Activated CD4-positive, alpha-beta T cell treated with anti-CD3 and anti-CD28 coated beads, Interleukin-2, amount 50 U/mL, for 4 hours (primary cell): ENCODE measurements at places on chromosomes 12 and 14.

DNA sequence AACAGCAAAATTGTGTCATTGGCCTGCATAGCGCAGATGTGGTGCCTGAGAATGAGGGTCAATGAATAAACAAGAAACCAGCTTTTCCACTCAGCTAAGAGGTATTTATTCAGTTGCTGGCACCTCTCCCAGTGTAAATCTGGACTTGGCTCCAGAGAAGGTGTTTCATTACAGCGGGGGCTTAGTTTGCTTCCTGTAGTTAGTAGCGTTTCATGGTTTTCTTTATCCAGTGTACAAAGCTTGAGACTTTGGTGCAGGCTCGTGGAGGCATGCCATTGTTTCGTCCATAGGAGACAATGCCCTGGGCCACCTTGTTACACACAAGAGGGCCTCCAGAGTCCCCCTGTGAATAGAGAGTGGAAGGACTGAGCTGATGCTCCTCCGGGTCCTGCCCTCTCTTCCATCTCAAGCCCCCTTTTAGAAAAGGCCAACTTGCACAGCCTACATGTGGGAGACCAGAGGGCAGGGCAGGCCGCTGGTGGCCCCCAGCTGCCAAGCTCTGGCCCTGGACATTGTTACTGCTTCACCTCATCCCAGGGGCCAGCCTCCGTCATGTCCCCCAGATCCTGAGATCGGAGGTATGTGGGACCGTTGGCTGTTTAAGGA lies 3.0 kb downstream of the GZMB start:
- no peak for DNase-seq

DNA sequence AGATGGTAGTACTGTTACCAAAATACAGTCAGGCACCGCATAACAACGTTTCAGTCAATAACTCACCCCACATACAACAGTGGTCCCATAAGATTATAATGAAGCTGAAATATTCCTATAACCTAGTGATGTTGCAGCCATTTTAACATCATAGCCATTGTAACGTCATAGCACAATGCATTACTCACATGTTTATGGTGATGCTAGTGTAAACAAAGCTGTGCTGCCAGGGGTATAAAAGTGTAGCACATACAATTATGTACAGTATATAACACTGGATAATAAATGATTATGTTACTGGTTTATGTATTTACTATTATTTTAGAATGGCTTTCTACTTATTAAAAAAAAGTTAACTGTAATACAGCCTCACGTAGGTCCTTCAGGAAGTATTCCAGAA lies 37.0 kb downstream of the GPR137C start:
- DNase-seq: no peak

DNA sequence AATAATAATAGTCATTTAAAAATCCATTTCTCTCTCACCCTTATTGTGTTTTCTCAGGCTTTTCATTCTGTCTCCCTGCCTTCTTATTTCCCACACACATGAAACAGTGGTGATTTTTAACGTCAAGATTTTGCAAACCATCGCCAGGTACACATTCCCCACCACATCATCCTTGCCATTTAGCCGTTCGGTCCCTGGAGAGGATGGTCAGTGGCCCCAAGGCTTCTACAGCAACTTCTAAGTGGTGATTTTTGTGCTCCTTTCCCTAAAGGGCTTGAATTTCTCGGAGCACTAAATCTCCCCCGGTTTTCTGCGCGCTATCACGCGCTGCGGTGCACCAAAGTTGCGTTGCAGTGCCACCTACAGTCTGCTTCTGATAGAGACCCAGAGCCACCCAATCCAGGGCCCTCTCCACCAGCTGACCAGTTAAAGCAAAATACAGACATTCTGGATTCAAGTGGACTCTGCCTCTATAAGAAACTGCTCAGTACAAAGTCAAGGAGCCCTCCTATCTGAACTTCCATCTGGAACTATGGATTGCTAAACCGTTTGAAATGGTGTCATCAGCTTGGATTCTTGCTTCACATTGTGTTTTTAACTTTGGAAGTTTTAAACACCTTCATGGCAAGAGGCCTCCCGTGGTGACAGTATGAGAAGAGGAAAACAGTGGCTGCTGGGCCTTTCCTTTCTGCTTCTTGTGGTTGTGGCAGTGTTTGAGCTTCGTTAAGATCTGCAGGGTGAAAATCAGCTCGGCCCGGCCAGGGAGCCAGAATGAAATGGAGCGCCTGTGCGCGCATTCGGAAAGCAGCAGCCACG lies 234.0 kb downstream of the SPTSSA start:
- peak; percentile 41 for DNase-seq

GRCh38 chr12:64808110-64808509 lies 16.3 kb upstream of the TBC1D30 start:
- DNase-seq: no peak

DNA sequence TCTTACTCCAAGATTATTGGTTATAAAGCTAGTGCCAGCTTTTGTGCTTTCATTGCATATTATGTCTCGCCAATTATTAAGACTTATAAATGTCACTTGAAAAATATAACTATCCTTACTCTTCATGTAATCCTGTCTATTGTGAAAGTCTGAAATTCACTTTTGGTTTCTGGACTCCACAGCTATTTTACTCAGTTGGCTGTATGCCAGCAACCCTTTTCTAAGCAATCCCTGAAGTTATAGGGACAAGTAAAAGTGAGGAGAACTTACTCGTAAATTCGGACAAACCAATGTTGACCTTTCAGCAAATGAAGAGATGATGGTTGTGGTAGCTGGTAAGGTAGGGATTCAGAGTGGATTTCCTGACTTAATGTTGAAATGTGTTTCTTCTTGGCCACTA lies 196.3 kb downstream of the NPAS3 start:
- DNase-seq: no peak

DNA sequence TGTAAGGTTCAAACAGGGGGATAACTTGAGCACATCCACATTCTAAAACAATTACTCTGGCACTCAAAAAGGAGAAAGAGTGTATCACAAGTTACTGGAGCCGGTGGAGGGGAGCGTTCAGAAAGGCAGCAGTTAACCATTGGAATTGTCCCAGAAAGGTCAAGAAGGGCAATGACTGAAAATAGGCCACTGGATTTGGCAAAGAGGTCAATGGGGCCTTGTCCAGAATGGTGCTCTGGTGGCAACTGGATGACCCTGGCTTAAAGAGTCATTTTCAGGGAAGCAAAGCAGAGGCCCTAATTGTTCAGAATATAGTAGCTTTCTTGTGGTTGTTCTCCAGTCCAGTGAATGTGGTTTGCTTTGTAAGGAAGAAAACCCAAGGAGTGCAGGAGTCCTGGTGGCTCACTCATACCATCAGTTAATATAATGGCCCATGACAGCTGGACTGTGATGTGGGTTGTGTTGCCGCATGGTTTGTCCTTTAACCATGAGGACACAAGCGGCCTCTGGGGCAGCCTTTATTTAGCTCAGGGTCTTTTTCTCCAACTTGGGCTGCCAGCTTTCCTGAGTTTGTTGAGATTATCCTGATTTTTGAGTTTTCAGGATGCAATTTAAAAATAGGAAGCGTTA lies 142.8 kb upstream of the PELI2 start:
- no peak for DNase-seq

GRCh38 chr12:58176296-58176869 lies 235.0 kb downstream of the ATP23 start:
- no peak for DNase-seq

DNA sequence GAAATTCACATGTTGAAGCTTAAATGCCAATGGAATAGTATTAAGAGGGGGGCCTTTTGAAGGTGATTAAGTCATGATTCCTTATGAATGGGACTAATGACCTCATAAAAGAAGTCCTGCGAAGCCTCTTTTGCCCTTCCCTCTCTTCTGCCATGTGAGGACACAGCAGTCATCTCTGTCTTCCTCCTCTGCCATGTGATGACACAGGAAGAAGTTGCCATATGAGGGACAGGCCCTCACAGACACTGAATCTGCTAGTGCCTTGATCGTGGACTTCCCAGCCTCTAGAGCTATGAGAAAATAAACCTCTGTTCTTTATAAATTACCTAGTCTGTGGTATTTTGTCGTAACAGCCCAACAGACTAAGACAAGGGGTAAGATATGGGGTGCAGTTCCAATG lies 100.7 kb downstream of the VCPKMT start:
- no peak for DNase-seq

- DNase-seq: peak; percentile 6
Measured at GRCh38 chr12:24948420-24948756, 513 bp downstream of the BCAT1 start.

GRCh38 chr14:96735526-96735925 lies 61.7 kb upstream of the VRK1 start:
- DNase-seq: no peak

- peak; percentile 43 for DNase-seq
Measured at GRCh38 chr14:94548999-94549985, 11.9 kb upstream of the SERPINA4 start.

- peak; percentile 22 for DNase-seq
Measured at GRCh38 chr12:94150240-94151121, 2.1 kb downstream of the PLXNC1 start.

DNA sequence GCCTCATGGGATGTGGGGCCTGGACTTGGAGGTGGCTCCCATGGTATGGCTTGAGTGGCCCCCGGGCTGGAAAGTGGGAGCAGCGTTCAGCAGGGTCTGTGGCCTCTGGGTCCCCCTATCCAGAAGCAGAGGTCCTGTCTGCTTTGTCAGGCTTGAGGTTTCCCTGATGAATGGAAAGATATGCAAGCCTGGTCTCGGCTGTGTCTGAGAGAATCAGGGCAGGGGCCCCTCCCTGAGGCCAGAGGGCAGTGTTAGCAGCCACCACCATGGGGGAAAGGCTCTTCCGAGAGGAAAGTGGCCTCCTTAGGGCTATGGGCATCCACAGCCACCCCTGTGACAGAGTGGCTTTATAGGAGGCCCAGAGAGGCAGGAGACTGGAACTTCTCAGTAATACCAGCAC lies 128.2 kb downstream of the VRK1 start:
- no peak for DNase-seq

- DNase-seq: no peak
Measured at GRCh38 chr12:67523538-67523937, 125.0 kb upstream of the DYRK2 start.

GRCh38 chr14:84323450-84323849 lies 1206.5 kb upstream of the FLRT2 start:
- DNase-seq: no peak

DNA sequence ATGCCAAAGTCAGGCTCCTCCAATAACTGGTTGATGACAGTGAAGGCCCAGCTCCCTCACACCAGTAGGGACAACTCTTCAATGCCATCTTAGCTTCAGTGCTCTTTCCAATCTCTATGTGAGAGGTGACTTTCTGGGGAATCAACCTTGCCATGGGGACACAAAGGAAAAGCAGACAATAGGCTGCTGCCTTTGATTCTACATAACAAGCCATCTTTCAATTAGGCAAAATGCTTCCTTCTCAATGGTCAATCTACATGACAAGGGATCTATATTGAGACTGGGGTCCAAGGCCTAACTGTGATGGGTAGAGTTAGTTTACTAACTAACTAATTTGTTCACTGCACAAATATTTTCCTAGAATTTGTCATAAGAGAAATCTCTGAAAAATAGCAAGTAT lies 1417.5 kb upstream of the SEL1L start:
- DNase-seq: no peak

DNA sequence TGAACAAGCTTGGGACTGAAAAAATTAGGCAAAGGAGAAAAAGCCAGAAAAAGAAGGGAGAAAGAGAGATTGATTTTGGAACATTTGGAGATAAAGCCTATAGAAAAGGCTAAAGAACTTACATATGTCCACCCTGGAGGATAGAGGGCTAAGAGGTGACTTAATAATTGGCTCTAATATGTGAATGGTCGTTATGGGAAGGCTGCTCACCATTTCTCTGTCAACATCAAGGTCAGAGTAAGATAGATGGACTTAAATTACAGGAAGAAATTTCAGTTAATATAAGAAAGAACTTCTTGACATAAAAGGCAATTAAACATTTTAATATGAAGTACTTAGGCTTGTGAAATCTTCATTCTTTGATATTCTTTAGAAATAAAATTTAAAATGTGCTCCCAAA lies 238.6 kb downstream of the TRHDE start:
- DNase-seq: no peak

GRCh38 chr12:98653866-98654493 lies 8.9 kb downstream of the APAF1 start:
- DNase-seq: no peak

- DNase-seq: no peak
Measured at GRCh38 chr12:106025129-106025528, 113.6 kb downstream of the NUAK1 start.

DNA sequence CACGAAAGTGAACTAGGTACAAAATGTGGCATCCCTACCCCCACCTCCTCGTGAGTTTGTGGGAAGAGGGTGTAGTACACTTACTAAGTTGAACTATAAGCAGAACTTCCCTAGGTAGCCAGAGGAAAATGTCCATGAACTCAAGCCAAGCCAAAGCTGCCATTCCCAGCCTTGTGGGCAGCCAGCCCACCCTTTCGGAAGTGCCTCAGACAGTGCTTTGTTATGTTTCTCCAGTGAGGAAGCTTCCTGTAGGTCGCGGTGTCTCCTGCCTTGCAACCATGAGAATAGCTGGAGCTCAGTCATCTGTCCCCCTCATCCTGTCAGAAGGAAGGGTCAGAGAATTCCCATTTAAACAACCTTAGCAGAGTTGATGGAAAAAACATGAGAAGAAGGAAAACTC lies 266.9 kb downstream of the DUSP6 start:
- no peak for DNase-seq
